ENCODE measurements at places on chromosomes 7 and 10. TPM values are rescaled to one million over a fixed set of nuclear protein-coding genes. Genes with fewer than 3 reads are reported as not detected.

HECW1 gene
- not detected for total RNA-seq

GJC3 gene
- total RNA-seq: 0.40 TPM

KLF14 gene
- total RNA-seq: not detected

CPN1 gene
- total RNA-seq: not detected

ELN gene
- total RNA-seq: not detected

MUC12 gene
- total RNA-seq: 0.19 TPM

STEAP1B gene
- 0.20 TPM for total RNA-seq

SPOCK2 gene
- 83.2 TPM for total RNA-seq

TMEM176B gene
- total RNA-seq: 0.33 TPM

TMEM270 gene
- not detected for total RNA-seq

C10orf53 gene
- total RNA-seq: not detected

ABCC2 gene
- 1.5 TPM for total RNA-seq

PNLIPRP3 gene
- total RNA-seq: not detected

MET gene
- total RNA-seq: 0.92 TPM
